Vagina (tissue), 2 donors: ENCODE measurements at places on chromosomes 13 and 19.

- DNase-seq = no peak
These were observed 22.3 kb downstream of the PLEKHJ1 start for GRCh38 chr19:2213799-2214198.

- no peak for DNase-seq
These were observed 38.1 kb downstream of the HTR2A start for GRCh38 chr13:46858776-46859175.

- no peak for DNase-seq
These were observed 21.4 kb downstream of the LCP1 start for GRCh38 chr13:46160471-46161066.

- DNase-seq = no peak
These were observed 20.5 kb downstream of the CARS2 start for GRCh38 chr13:110685305-110686020.

- DNase-seq = no peak
These were observed 59.6 kb downstream of the RBM26 start for GRCh38 chr13:79346300-79346914.

DNA sequence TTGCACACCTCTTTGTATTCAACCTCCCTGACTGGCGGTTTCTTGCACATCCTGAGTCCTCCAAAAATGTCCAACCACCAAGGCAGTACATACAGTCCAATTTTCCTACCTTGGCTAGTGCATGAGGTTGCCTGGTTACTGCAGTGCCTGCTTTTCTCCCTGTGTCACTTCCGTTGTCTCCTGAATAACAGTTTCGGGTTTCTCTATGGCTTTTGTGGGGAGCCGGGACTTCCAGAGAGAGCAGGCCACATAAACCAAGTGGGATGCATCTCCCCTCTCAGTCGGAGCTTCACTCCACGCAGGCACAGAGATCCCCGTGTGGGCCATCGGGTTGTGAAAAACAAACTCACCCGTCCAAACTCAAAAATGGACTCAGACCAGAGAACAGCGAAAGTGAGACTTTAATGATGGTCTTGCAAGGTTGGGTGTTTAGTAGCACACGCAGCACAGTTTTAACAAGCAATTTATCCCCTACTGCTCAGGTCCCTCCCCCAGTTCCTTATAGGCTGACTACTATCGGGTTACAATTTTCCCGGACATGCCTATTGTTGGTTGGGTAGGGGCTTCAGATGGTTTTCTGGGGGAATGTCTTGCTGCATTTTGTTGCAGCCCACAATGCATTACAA is 173.1 kb downstream of the POU4F1 start:
- DNase-seq = no peak

- no peak for DNase-seq
These were observed 250.3 kb upstream of the ATXN8OS start for GRCh38 chr13:69857183-69857821.

GRCh38 chr19:20077791-20078463 is at the start of gene ZNF90:
Gene ZNF90, plus strand, starts transcription at chr19:20078000. Its CDS starts 133 bp downstream, at chr19:20078133.
- DNase-seq = peak; percentile 98

DNA sequence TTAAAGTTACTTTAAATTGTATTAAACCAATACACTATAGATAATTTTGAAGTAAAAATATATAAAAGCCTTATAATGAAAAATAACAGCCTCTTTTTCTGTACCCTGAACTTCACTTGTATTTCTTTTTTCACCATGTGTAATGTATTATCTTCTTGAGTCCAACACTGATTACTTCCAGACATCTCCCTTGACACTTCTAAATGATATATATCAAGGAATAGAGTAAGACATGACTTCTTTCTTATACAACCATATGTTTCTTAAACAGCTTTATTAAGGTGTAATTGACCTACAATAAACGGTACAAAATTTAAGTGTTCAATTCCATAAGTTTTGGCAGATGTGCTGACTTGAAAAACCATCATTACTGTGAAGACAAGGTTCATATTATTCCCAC is 531.9 kb downstream of the OLFM4 start:
- DNase-seq = no peak

GRCh38 chr13:113874177-113874576 is 10.3 kb upstream of the GAS6 start:
- peak; percentile 54 for DNase-seq

GRCh38 chr19:45104658-45105349 is 11.8 kb downstream of the PPP1R37 start:
- no peak for DNase-seq

DNA sequence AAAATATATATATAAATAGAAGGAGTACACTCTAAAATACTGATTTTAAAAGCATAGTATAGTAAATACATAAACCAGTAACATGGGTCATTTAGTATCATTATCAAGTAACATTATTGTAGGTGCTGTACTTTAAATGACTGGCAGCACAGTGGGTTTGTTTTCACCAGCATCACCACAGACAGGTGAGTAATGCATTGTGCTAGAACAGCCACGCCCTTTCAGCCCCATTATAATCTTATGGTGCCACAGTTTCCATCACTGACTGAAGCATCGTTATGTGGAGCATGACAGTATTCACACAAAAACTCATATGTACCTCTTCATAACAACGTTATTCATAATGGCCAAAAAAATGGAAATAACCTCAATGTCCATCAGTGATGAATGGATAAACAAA is 88.3 kb downstream of the DHRS12 start:
- DNase-seq = no peak

GRCh38 chr13:23292586-23292985 is 111.8 kb downstream of the SGCG start:
- DNase-seq = no peak

DNA sequence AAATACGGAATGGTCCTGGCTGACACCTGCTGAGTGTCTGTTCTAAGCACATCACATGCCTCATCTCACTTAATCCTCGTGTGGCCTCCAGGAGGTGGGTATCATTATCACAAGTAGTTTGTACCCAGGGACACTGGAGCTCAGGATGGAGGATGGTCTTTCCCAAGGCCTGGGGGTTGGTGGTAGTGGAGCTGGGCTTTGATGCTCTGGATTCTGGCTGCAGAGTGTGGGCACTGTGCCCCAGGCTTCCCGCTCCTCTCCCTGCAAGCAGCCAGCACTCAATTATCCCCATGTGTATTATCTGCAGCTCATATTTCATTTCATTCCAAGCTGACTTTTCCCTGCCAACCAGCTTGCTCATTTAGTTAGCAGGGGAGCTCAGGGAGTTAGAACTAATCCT is 52.1 kb downstream of the SIAH3 start:
- no peak for DNase-seq

- DNase-seq = no peak
These were observed 16.2 kb upstream of the ANGPTL8 start for GRCh38 chr19:11223200-11223599.
